ENCODE measurements at places on chromosomes 7 and 10. TPM values are rescaled to one million over a fixed set of nuclear protein-coding genes. Genes with fewer than 3 reads are reported as not detected.
A peak's percentile ranks its signal among the peaks of the same experiment; 100 is the strongest.

GRCh38 chr7:121288894-121289293 is 39.9 kb upstream of the WNT16 start:
- DNase-seq = peak; percentile 92

GRCh38 chr7:70208236-70209063 is 610.2 kb downstream of the AUTS2 start:
- DNase-seq = peak; percentile 69

DNA sequence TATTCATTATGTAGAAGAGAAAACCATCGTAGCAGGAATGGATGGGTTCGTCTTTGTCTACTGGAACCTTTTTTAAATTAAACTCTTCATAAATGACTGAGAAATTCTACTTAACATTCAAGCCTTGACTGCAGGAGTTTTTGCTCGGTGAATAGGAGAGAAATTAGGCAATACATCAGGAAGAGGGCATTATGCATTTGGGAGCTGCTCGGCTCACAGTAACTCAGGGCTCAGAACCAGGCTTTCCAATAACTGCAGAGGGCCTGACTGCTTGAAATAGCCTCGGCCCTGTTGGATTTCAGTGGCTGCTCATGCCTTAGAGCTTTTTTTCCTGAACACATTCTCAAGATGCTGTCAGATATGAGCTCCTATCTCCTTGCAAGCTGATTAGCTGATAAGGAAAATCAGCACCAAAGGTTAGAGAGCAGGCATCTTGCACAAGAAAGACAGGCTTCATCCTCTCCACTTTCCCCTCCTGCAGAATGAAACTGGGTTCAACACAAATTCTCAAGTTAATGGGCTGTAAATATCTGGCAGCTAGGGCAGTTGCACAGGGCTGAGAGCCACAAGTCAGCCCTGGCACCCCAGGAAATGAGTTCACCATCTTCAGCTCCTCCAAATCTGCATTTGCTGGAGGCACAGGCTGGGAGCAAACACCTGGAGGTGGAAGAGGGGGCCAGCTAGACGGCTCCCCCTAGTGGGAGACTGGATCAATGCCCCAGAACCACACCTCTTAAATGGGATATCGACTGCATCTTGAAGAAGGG is 24.3 kb downstream of the TECTB start:
- DNase-seq = peak; percentile 26

DNA sequence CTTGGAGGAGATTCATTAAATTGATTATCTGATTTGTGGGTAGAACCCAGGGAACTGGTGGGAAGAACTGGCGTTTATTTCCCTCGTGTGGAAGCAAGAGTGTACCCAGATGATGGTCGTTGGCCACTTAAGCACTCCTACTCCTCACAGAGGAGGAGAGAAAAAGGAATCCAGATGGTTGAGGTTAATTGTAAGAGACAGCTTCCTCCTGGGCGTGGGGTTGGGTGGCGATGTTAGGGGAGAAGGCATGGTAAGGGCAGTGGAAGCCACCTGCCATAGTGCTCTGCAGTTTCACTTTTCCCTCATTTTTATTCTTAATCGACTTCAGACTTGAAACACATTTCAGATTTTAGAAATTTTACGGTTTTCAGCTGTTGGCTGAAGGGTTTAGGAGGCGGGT is 104.1 kb downstream of the DOCK1 start:
- no peak for DNase-seq

SLC25A13 gene
- total RNA-seq = 6.9 TPM

GRCh38 chr10:61397175-61397986 is 55.8 kb downstream of the TMEM26 start:
- peak; percentile 73 for DNase-seq

- DNase-seq = no peak
These were observed 9.5 kb upstream of the NPFFR1 start for GRCh38 chr10:70293169-70293843.

DNA sequence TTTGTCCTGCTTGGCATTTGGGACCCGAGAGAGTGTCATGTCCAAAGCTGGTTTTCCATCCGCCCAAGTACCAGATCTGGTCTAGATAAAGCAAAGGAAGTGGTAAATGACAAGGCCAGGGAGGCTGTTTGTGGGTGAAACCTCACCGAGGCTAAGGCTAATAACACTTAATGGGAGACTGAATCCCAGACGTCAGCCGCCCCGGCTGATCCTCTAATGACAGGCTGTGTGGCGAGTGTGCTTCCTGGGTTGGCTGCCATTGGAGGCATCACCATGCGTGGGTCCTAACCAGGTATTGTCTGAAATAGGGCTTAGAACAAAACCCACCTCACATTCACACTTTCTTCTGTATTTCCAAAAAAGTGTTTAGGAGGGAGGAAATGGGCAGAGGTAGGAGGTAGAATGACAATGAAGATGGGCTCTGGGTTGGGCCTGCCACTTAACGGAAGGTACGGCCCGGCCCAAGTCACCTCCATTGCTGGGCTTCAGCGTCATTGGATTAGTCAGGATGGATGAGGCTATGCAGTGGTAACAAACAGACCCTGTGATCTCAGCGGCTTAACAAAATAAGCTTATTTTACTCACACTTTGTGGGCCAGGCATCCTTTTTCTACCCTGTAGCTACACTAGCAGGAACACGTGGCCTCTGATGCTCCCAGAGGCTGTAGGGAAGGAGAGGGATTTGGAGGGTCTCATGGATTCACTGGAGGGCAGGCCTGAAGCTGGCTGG is 59.7 kb downstream of the PROSER2 start:
- DNase-seq = no peak

- no peak for DNase-seq
These were observed 67.0 kb downstream of the DNAJB6 start for GRCh38 chr7:157403646-157404401.

NANOS1 gene
- total RNA-seq = 1.2 TPM

GRCh38 chr10:74932648-74933047 is 106.2 kb downstream of the KAT6B start:
- no peak for DNase-seq

Measured in fibroblast of lung (primary cell).